SK-MEL-5 (cell line): ENCODE measurements at places on chromosomes 5 and 9. TPM values are rescaled to one million over a fixed set of nuclear protein-coding genes. Genes with fewer than 3 reads are reported as not detected.

Gene MAMDC2
- total RNA-seq, result 1.6 TPM in 2 replicates

Gene FAM169A
- 10.2 and 10.5 TPM in 2 replicates for total RNA-seq

GRCh38 chr9:16871336-16872151 lies 1.1 kb upstream of the BNC2 start:
- peak; percentile 28 for DNase-seq

DNA sequence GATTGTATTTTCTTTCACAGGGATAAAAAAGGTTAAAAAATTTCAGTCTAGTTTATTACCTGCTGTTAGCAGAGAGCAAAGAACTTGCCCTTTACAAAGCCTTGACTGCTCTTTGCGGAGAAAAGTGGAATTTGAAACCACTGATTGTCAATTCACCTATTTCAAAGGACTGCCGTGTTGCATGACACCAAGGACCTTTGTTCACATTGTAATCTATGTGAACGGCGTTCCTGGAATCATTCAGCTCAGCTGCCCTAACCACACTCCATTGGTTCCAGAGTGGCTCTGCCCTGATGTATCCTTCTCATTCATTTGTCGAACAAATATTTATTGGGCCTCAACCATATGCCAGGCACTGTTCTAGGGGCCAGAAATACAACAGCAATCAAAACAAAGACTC lies 377.5 kb upstream of the RFX3 start:
- no peak for DNase-seq

Gene SLC6A18
- not detected in 2 replicates for total RNA-seq

- no peak for DNase-seq
These were observed 32.9 kb downstream of the OTULINL start for GRCh38 chr5:14614490-14614889.

GRCh38 chr9:110351009-110351467 lies 13.4 kb upstream of the TXNDC8 start:
- no peak for DNase-seq

DNA sequence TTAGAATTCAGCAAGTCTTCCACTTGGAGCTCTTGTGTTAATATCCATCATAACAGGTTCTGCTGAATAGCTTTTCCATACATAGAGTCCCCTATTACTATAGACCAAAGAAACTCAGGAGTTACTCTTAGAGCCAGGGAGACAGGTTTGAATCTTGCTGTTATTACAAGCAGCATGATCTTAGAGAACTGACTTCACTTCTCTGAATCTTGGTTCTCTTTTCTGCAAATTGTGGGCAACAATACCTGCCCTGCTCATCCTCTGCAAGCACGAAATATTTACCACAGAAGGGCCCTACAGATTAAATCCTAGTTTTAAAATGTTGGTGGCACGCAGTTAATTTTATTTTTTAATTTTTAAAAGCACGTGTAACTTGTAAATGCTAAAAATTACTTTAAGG lies 111.7 kb downstream of the TLR4 start:
- DNase-seq, result no peak

- no peak for DNase-seq
These were observed 162.5 kb downstream of the COL23A1 start for GRCh38 chr5:178427576-178428197.

Gene ZFP2
- 0.18 TPM in 1 of 2 replicates, not detected in the other for total RNA-seq

Gene RASGRF2
- total RNA-seq, result not detected in 2 replicates

DNA sequence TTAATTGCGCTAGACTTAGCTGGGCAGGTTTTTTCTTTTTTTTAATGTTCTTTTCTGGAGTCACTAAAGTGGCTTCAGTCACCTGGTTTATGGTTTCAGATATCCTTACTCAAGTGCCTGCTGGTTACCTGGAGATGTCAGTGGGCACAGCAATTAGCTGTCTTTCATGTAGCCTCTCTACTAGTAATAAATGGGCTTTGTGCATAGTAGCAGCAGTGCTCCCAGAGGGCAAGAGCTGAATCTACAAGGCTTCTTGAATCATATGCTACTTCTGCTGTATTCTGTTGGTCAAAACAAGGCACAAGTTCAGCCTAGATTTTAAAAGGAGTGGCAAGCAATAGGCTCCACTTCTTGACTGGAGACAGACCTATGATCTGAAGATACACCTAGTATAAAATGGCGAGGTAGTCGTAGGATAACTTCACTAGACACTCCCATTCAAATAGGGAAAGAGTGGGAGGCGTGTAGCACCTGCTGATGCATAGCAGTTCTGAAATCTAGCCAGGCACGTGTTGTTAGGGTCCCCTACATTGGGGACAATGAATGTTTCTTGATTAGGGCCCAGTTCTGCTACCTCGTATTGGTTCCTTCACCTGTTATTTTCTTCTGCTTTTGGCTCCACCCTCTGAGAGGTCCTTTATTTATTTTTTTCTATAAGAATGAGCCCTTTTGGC lies 7.0 kb downstream of the SCAMP1 start:
- DNase-seq, result peak; percentile 25

GRCh38 chr9:138116521-138116920 lies 238.9 kb downstream of the CACNA1B start:
- DNase-seq, result no peak

Gene MCTP1
- total RNA-seq, result 39.3 and 48.2 TPM in 2 replicates

GRCh38 chr9:75669721-75670120 lies 220.8 kb upstream of the PCSK5 start:
- no peak for DNase-seq

- DNase-seq, result no peak
These were observed 375.2 kb downstream of the ARRDC3 start for GRCh38 chr5:91007780-91008402.

GRCh38 chr9:137160054-137160425 lies 9.8 kb downstream of the LRRC26 start:
- DNase-seq, result no peak

Gene LHX6
- total RNA-seq, result 2.3 and 2.4 TPM in 2 replicates

DNA sequence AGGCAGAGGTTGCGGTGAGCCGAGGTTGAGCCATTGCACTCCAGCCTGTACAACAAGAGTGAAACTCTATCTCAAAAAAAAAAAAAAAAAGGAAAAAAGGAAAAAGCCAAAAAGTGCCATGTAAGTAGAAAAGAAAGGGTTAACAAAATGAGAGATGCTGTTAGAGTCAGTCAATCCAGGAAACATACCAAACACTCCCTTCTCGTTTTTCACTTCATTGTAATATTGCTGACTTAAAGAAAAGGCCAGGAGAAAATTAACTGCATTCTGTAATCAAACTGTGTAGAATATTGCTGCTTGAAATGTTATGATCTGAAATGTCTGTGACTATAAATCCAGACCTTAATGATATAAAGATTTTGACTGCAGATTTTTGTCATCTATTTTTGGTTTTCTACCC lies 379.1 kb downstream of the ENC1 start:
- no peak for DNase-seq

Gene ADAMTSL2
- 0.83 and 1.1 TPM in 2 replicates for total RNA-seq

GRCh38 chr5:110195288-110195687 lies 505.6 kb downstream of the MAN2A1 start:
- DNase-seq, result no peak

DNA sequence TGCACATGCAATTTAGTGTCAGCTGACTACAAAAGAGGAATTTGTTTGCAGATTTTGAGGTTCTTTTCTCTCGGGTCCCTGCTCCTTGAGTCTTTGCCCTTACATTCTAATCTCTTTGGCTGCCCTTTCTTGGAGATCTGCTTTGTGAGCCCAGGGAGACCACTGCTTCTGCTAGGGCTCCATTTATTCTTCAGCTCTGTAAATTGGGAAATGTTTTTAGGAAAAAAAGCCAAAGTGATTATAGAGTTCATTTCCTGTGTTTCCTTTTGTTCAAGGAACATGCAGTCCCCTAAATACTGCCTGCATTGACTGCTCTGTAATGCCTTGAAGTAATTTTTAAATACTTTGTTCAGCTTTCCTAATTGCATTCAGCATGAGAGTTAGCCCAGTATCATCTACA lies 197.4 kb downstream of the CSNK1G3 start:
- DNase-seq, result no peak

Gene PHAX
- 46.7 and 63.2 TPM in 2 replicates for total RNA-seq

DNA sequence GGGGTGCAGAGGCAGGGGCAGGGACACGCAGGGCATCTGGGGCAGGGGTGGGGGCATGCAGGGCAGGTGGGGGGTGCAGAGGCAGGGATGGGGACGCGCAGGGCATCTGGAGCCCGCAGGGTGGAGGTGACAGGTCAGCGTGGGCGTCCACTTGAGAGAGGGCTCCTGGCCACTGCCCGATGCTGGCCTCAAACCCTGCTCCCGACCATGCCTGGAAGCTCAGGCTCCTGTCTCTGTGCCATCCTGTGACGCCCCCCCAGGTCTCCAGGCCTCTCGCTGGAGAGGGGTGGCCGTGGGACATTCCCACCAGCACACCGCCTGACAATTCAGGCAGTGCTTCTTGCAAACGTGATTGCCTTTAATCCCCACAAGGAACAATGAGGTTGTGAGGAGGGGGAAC lies 33.0 kb downstream of the ZDHHC11B start:
- no peak for DNase-seq

GRCh38 chr5:19140276-19140675 lies 847.7 kb downstream of the CDH18 start:
- DNase-seq, result no peak
